ENCODE measurements at places on chromosomes 6 and 20.

DNA sequence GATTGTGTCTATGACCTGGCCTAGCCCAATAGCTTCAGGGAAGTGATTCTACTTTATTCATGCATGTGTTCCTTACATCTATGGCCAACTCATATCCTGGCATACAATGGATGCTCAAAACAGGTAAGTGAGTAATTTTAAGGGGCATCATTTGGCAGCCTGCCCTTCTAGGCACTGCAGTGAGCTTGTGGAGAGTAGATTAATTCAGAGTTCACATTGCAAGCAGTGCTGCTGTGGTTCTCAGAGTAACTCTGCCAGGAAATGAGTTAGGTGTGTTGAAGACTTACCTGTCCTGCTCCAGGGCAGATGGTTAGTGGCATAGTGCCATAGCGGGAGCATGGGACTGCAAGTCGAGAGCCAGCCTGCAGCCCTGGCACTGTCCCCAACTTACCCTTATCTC is 158.0 kb downstream of the SCP2D1 start:
- H3K4me3 ChIP-seq = no peak overlapping the region
- no peak overlapping the region for H3K27ac ChIP-seq
- H3K4me1 ChIP-seq = no peaks in the 10 kb centered on the region
- no peaks in the 10 kb centered on the region for H3K36me3 ChIP-seq

GRCh38 chr20:10604865-10605440 is 68.8 kb downstream of the JAG1 start:
- H3K36me3 ChIP-seq = peaks cover 3% of the 10 kb centered on the region
- DNase-seq = no peak
- no peak overlapping the region for H3K27ac ChIP-seq

GRCh38 chr6:121857551-121857950 is 422.1 kb downstream of the GJA1 start:
- no peaks in the 10 kb centered on the region for H3K27me3 ChIP-seq
- no peak overlapping the region for H3K4me3 ChIP-seq
- H3K36me3 ChIP-seq = no peaks in the 10 kb centered on the region
- H3K4me1 ChIP-seq = no peaks in the 10 kb centered on the region

DNA sequence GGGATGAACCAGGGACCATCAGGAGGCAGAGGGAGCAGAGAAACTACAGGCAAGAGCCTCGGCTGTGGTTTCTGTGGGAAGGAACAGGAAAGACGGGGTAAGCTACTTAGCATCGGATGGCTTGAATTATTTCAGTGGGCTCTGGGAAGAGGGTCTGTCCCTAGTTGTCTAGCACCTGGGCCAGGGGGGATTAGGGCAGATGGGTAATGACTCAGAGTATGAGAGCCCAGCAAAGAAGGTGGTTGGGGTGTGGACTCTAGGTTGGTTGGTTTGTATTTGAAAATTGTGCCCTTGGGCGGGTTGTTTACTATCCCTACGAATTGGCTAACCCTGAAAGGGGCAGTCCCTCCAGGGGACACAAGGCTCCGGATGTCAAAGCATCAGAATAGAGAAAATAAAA is 148.5 kb upstream of the TAB2 start:
- peaks cover 41% of the 10 kb centered on the region for H3K36me3 ChIP-seq
- peak overlapping the region; percentile 66 for H3K27ac ChIP-seq
- peaks cover 70% of the 10 kb centered on the region for H3K4me1 ChIP-seq
- no peak overlapping the region for H3K4me3 ChIP-seq

GRCh38 chr6:92892626-92893170 is 526.7 kb downstream of the EPHA7 start:
- H3K4me3 ChIP-seq = no peak overlapping the region
- no peaks in the 10 kb centered on the region for H3K27me3 ChIP-seq
- no peaks in the 10 kb centered on the region for H3K4me1 ChIP-seq
- no peak overlapping the region for H3K27ac ChIP-seq
- no peak for DNase-seq
- H3K36me3 ChIP-seq = no peaks in the 10 kb centered on the region

- H3K27me3 ChIP-seq = no peaks in the 10 kb centered on the region
- H3K4me1 ChIP-seq = no peaks in the 10 kb centered on the region
- DNase-seq = no peak
Measured at GRCh38 chr20:48949304-48950170, 28.0 kb downstream of the ARFGEF2 start.

Data from activated T-helper 1 cell treated with anti-CD3 and anti-CD28 coated beads, Interleukin-12 subunit alpha, Interleukin-12 subunit beta, Interleukin-2, Interleukin-4 antibody, amounts not matched to agents 30 ng/mL and 10 ng/mL and 1 ng/mL, durations not matched to agents 14 hours and 24 hours and 36 hours (primary cell).